Kidney tubule cell (primary cell): ENCODE measurements at places on chromosomes 16 and 17.

DNA sequence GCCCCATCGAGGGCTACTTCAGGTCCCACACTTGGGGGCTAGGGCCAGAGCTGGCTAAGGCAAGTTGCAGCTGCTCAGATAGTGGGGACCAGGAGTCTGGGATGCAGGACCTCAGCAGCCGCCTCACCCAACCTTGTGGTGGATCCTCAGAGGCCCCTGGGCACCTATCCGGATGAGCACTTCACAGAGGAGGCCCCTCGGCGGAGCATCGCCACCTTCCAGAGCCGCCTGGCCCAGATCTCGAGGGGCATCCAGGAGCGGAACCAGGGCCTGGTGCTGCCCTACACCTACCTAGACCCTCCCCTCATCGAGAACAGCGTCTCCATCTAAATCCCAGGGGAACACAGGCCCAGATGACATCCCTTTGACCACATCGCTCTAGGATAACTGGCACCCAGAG, 9.4 kb downstream of the ALOX15B start:
- DNase-seq: no peak

DNA sequence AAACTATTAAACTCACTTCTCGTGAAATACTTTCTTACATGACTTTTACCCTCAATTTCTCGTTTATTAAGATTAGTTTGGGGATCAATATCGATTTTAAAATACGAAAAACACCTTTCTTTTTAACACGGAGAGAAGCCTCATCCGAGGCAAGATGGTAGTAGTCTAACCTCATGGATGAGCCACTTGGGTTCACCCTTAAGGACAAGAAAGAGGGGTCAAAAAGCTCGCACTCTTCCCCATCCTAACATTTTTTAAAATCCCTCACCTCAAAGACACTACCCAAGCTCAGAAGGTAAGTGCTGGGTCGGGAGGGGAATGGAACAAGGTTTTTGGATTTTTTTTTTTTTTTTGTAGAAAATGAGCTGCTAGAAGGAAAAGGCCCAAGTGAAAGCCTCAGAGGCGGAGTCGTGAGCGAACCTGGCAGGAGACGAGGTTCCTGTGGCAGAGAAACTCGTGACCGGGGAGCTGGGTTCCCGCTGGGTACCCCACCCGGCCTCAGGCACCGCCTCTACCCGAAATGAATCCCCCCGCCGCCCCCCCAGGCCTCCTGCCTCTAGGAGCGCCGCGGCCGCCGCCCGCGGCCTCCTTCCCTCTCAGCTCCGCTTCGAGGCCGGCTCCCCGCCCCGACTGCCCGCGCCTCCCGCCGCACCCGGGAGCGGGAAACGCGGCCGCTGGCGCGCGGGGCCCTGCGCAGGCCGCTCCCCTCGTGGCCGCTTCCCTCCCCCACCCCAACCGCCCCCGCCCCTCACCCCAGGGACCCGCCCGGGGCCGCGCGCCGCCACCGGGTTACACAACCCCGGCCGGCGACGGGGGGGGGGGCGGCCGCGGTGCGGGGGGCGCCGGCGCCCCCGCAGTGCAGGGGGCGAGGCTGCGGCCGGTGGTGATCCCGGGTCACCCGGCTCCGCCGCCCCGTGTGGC, 1.6 kb downstream of the NUFIP2 start:
- peak; percentile 44 for DNase-seq

DNA sequence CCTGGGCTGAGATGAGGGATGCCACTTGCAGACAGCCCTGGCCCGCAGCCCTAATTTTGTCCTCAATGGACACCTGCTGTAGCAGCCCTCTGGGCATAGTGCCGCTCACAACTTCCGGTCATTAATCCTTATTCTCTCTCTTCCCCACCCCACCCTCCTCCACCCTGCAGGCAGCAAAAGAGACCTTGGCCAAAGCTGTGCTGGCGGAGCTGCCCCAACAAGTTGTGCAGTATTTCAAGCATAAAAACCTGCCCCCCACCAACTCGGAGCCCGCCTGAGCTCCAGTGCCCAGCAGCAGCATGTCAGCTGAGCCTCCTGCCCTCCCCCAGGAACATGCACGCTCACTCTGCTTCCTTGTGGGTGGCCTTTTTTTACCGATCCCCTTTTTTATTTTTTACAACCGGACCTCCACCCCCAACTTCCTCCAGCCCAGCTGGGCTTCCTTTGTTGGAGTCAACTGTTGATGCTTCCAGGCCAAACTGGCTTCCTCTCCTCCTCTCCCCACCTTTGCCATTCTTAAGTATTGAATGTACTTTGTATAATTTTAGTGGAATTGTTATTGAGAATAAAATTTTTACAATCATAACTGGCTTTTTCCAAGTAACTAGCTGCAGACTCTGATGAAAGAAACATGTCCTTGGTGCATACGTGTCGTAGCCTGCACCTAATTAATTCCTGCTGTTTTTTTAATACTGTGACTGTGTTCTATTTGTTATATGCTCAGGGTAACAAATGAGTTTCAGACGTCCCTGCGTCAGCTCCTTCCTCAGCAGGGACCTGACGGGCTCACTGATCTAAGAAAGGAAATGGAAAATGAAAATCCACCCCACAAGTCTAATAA, 38.2 kb downstream of the PSME3IP1 start:
- DNase-seq: no peak

- no peak for DNase-seq
Measured at GRCh38 chr16:53071748-53072301, 17.0 kb downstream of the CHD9 start.

DNA sequence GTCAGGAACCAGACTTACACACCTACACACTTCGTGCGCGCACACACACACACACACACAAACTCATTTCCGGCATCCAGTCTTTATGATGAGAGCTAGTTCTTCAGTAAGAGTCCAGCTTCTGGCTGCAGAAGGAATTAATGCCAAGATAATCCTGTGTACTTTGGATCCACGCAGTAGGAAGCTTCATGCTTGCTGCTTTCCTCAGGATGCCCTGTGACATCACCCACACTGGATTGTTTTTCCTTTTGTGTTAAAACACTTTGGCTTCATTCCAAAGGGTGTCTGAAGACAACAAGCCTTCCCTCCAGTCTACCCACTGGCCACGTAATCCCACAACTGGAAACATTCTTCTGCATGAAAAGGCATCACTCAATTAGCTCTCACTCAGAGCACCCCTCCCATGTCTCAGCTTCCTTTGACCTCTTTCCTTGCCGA, 35.4 kb downstream of the KCNJ16 start:
- peak; percentile 91 for DNase-seq
